Naive thymus-derived CD4-positive, alpha-beta T cell (primary cell): ENCODE measurements at places on chromosomes 16 and 17. TPM values are rescaled to one million over a fixed set of nuclear protein-coding genes. Genes with fewer than 3 reads are reported as not detected.

Gene SOX15
- total RNA-seq: 0.44 TPM

Gene PRR29
- 0.40 TPM for total RNA-seq

Gene TEKT3
- total RNA-seq: not detected

Gene TBC1D3
- not detected for total RNA-seq

Gene TMEM114
- total RNA-seq: not detected

Gene C1QTNF8
- not detected for total RNA-seq

Gene JPH3
- not detected for total RNA-seq
